ENCODE measurements at places on chromosomes 2 and 18. TPM values are rescaled to one million over a fixed set of nuclear protein-coding genes. Genes with fewer than 3 reads are reported as not detected.

- no peaks in the 10 kb centered on the region for H3K36me3 ChIP-seq
- H3K4me1 ChIP-seq, result peaks cover 26% of the 10 kb centered on the region
- no peak for DNase-seq
- H3K4me3 ChIP-seq, result no peak overlapping the region
- no peak overlapping the region for H3K27ac ChIP-seq
- H3K27me3 ChIP-seq, result no peaks in the 10 kb centered on the region
These were observed 284.7 kb downstream of the LRRTM1 start for GRCh38 chr2:80019571-80020460.

- no peak overlapping the region for H3K4me3 ChIP-seq
- H3K27me3 ChIP-seq, result no peaks in the 10 kb centered on the region
- H3K36me3 ChIP-seq, result no peaks in the 10 kb centered on the region
- peaks cover 25% of the 10 kb centered on the region for H3K4me1 ChIP-seq
- no peak for DNase-seq
These were observed 121.8 kb downstream of the PLB1 start for GRCh38 chr2:28617502-28618184.

FAM210A gene
- total RNA-seq, result 11.5 TPM

MYCN gene
- not detected for total RNA-seq

DNA sequence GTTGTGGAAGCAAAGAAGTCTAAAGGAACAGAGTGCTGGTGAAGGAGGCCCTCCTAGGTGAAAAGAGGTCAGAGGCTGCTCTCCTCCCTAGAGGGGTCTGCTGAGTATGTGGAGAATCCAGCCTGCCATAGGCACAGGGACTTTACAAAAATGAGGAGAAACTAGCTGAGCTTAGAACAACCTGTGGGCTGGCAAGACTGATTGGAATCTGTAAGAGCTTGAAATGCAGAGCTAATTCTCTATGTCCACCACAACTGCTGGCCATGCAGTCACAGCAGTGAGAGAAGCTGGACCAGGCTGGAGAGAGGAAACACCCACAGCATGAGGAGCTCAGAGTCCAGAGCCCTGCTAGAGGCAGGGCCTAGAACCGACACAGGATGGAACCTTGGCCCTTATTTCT is 251.0 kb upstream of the MGAT5 start:
- DNase-seq, result no peak
- peaks cover 3% of the 10 kb centered on the region for H3K27me3 ChIP-seq
- H3K4me1 ChIP-seq, result peaks cover 44% of the 10 kb centered on the region
- H3K36me3 ChIP-seq, result peaks cover 7% of the 10 kb centered on the region
- peak overlapping the region; percentile 87 for H3K27ac ChIP-seq

MAP3K19 gene
- not detected for total RNA-seq

KATNAL2 gene
- total RNA-seq, result 0.76 TPM

DNA sequence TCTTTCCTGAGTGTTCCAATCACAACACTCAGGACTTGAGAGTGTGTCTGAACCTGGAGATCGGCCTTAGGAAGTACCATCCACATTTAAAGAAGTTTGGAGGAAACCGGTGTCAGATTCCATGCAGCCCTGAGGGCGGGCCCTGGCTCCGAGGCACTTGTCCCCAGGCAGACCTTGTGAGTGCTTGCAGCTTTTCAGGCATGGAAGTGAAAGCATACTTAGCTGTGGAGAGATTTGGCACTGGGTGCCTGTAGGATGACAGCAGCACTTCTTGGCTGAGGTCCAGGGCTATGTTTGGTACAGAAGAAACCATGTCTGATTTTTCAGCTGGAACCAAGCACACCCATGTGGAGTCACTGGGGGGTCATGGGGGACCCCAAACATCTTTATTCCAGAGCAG is 230.8 kb downstream of the SEPTIN10 start:
- H3K4me1 ChIP-seq, result peaks cover 35% of the 10 kb centered on the region
- peaks cover 11% of the 10 kb centered on the region for H3K27me3 ChIP-seq
- 0 out of 2 replicates have a peak overlapping the region, but pooled peaks have one; percentile 2 for H3K27ac ChIP-seq
- H3K36me3 ChIP-seq, result no peaks in the 10 kb centered on the region
- no peak overlapping the region for H3K4me3 ChIP-seq

SNRNP200 gene
- 92.9 TPM for total RNA-seq

DNA sequence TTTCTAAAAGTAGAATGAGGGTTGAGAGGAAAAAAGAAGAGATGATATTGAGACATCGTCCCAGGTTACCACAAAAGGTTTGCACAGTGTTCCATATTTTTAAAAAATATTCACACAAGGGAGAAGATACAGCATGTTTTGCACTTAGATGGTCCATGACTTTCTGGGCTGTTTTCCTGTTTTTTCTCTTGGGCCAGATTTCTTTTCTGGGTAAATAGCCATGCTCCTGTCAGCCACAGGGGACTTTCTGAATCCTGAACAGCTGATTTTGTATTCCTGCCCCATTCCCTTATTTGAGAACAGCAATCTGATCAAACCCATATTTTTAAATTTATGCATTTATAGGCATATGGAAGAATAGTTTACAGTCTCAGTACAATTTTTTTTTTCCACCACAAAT is 185.9 kb upstream of the NRP2 start:
- H3K4me3 ChIP-seq, result peak overlapping the region; percentile 61
- peaks cover 2% of the 10 kb centered on the region for H3K36me3 ChIP-seq
- H3K27ac ChIP-seq, result peak overlapping the region; percentile 82
- H3K27me3 ChIP-seq, result no peaks in the 10 kb centered on the region

GRCh38 chr18:31566576-31567306 is 24.9 kb upstream of the TTR start:
- no peak overlapping the region for H3K4me3 ChIP-seq
- no peaks in the 10 kb centered on the region for H3K4me1 ChIP-seq
- no peak overlapping the region for H3K27ac ChIP-seq
- no peak for DNase-seq

DNA sequence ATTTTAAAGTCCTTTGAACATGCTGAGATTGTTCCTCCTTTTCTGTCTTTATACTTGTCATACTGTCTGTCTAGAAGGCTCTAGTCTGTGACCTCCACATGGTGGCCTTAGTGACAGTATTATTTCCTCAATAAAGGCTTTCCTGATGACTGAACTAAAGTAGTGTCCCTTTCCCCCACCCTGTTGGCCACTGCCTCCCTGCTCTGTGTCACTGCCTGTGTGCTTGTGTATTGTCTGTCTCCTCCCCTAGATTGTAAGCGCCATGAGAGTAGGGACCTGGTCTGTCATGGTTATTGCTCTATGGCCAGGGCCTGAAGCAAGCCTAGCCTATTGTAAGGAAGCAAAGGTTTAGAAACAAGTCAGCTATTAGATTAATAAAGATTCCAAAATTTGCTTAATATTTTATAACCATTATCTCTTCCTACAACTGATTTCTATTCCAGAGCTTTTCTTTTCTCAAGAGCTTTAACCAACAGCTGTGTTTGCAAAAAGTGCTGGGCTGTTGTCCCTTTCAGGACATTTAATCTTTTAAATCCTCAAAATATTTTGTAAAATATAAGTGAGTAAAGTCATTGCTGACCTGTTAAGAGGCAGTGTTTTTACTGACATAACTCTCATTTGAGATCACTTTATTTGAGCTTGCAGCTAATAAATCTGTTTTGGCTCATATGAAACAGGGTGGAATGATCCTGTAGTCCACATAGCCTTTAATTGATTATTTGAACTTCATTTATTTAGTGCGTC is 35.5 kb downstream of the DIS3L2 start:
- H3K4me1 ChIP-seq, result peaks cover 16% of the 10 kb centered on the region
- H3K4me3 ChIP-seq, result no peak overlapping the region
- no peaks in the 10 kb centered on the region for H3K27me3 ChIP-seq
- H3K36me3 ChIP-seq, result no peaks in the 10 kb centered on the region

DNA sequence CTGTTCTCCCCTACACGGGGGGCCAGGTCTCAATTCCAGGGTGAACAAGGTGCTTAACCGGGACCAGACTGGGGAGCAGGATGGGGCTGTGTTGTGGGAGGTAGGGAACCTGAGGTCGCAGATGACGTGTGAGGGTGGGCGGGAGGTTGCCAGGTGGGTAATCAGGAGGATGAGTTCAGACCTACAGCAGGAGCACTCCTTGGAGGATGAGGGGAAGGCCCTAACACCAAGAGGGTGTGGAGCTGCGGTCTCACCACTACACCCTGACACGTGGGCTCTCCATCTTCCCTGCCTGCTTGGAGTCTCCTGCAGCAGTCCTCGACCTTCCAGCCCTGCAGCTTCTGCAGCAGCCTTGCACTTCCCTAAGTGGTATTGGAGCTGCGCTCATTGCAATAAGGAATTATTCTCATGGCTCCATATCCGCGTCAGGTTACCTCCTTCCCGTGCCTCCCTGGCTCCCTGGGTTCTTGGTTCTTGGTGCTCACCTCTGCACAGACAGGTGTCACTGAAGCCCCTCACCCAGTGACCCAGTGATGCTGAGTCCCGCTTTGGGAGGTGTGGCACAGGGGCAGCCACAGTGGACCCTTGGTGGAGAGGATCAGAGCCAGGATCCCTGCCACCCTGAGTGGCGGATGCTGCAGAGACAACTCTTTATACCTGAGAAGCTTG is 15.5 kb downstream of the SH3BP4 start:
- no peak overlapping the region for H3K27ac ChIP-seq
- H3K36me3 ChIP-seq, result peaks cover 58% of the 10 kb centered on the region
- DNase-seq, result no peak
- H3K4me1 ChIP-seq, result peaks cover 91% of the 10 kb centered on the region

FER1L5 gene
- not detected for total RNA-seq

DNA sequence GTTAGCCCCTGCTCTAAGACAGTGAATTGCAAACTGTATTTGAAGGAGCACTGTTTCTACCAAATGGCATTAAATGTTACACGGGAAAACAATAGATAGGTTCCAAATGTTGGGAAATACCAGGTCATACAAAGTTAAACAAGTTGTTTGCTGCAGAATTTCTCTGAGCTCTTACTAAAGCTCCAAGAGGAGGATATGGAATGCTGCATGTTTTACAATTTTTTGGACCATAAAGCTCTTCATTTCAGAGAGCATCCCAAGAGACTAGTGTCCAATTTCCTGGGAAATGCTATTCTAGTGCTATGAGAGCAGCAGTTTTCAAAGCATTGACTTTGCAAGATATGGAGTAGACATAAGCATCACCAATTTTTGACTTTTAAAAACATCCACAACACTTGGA is 155.6 kb upstream of the CCDC68 start:
- no peak overlapping the region for H3K27ac ChIP-seq
- H3K4me1 ChIP-seq, result peaks cover 34% of the 10 kb centered on the region
- H3K4me3 ChIP-seq, result no peak overlapping the region
- no peak for DNase-seq
- peaks cover 8% of the 10 kb centered on the region for H3K27me3 ChIP-seq
- H3K36me3 ChIP-seq, result no peaks in the 10 kb centered on the region

- no peak overlapping the region for H3K4me3 ChIP-seq
- no peak for DNase-seq
- H3K36me3 ChIP-seq, result no peaks in the 10 kb centered on the region
- no peak overlapping the region for H3K27ac ChIP-seq
These were observed 4.5 kb upstream of the ITPRID2 start for GRCh38 chr2:181887045-181887444.
